ENCODE measurements at places on chromosomes 5 and 9.

DNA sequence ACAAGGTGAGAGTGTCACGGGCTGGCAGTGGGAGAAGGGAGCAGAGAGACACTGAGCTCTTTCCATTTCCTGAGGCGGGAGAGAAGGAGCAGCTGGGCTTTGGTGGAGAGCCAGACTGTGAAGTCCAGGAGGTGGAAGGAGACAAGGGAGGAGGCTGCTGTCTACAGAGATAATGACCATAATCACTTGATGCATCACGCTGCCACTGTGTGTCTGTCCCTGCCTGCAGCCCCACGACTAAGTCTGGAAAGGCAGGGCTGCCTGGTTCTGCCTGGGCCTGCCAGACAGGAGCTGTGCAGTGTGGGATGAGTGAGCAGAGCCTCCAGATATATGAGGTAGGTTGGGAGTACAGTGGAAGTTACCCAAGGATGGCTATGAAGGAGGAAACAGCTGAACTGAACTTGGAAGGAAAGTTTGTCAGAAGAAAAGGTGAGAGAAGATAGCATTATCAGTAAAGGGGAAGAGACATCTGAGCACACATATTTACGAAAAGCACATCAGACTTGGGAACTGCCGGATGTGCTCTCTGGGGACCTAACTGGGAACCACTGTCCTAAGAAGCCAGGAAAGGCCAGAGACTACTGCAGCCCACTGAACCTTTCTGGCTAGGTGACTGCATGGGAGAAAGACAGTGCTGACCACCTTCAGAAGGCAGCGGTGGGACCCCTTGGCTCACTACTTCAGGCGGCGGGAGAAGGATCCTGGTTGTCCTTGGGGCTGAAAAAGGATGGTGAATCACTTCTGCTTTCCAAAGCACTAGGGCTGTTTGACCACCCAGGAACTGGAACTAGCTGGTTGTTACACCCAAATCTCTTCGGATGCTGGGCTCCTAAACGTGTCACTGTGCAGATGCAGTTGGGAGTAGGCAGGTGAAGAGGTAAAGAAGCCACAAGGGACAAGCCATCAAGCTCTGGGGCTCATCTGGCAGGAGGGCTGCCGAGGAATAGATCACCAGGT, 12.8 kb upstream of the DDX41 start:
- no peak for DNase-seq

GRCh38 chr9:75087289-75087823, 599 bp downstream of the NMRK1 start:
- DNase-seq: no peak

DNA sequence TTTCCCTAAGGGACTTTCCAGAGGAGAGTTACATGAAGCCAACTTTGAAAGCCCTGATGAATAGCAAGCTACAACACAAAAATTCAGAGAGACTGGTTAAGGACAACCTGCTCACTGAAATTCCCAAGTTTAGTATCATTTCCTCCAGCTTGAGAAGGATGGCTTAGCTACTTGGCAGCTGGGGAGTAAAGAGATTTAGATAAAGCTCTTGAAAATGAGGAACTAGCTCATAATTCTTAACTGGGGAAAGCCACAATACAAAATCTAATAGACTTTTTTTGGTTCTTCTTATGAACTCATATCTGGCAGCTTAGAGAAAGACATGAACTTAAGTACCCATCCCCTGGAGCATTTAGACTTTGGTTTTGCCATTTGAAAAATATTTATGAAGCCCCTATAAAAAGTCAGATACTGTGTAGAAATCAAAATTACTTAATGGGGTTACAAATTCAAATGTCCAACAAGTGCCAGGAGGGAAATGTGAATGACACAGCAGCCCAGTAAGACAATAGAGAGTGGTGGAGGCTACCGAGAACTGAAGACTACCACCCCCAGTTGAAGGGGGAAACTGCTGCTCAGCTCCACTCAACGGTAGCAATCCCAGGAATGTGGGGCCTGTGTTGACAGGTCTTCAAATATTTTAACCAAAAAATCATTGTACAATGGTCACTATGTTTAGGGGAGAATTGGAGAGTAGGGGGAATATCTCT, 79.4 kb upstream of the ADRB2 start:
- DNase-seq: no peak

- no peak for DNase-seq
These were observed 209.5 kb upstream of the S1PR3 start for GRCh38 chr9:88781628-88782391.

- DNase-seq: no peak
These were observed 105.9 kb downstream of the GIN1 start for GRCh38 chr5:103013933-103014552.

DNA sequence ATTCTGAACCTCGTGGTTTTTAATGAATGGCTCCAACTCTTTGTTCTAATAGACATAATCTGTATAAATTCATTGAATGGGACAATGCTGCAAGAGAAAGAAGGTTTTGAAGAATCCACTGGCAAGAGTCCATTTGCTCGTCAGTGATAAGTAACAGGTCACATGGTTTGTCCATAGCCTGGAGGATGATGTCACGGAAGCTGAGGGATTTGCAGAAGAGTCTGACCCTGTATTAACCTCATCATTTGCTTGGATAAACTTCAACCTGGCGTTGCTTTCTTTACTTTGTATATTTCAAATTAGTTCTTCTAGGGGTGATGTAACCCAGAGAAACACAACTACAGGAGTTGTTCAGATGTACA, 197.4 kb downstream of the GAS1 start:
- DNase-seq: no peak

DNA sequence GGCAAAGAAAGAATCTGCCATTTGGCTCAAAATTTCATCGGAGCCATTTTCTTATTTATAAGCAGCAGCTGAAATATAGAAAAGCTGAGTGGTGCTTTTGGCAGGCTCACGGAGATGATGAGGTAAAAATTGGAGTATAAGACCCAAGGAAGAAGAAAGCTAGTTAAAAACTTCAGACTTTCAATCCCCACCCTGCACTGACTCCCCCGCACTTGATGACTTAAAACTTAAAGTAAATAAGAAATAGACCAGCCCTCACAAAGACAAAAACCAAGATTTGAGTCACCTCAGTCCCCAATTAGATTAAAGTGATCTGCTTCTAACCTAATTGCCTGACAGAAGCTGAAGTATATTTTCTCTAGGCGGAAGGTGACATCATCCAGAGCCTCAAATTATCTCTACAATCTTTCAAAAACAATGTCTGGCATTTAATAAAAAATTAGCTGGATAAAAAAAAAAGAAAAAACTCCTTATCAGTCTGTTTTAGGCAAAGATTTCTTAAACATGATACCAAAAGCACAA, 124.0 kb upstream of the PJA2 start:
- no peak for DNase-seq

- DNase-seq: no peak
These were observed 25.6 kb upstream of the GCNT1 start for GRCh38 chr9:76433406-76433805.

DNA sequence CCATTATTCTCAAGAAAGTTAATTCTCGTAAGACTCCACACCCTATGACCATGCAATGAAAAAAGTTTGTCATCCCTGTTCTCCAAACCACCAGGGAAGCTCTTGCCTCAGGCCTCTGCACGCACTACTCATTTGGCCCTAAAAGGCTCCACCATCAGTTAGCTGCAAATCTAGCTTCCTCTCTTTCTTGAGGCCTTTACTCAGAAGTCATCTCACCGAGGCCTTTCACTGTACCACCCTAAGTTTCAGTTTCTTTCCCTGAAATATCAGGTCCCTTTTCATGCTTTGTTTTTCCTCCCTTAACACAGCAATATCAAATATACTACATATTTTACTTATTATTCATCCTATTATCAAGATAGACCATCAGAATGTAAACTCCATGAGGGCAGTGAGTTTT, 39.1 kb downstream of the OXCT1 start:
- DNase-seq: no peak

DNA sequence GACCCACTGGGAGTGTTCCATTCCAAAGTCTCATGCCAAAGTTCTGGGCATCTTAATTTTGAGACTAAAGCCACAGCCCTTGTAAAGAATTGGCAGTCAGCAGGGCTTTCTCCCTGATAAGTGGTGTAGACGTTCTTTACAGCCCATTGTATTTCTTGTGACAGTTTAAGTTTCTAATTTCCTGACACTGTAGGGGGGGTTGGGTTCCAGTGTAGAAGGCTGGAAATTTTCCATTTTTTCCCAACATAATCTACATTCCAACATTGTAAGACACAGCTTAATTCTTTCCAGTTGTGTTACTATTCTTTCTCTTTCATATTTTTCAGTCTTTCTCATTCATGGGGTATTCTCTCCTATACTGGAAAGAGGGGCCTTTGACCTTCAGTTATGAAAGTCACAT, 121.1 kb downstream of the FBXL7 start:
- no peak for DNase-seq

DNA sequence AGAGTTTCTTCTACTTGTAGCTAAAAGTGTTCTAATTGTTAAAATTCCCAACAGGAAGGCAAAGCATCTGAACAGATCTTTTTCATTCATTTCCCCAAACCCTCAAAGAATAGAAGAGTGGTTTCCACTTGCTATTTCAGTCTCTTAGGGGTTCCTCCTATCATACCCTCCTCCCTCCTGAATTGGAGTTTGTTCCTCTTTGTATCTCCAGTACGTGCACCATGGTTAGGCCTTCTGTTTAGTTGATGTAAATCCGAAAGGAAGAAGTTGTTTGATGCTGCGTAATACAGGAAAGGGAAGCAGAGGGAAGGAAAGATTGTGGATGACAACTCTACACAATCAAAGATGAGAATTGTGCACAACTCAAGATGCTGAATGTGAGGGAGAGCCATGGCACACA, 303.6 kb downstream of the PIK3R1 start:
- no peak for DNase-seq

GRCh38 chr5:8209500-8209899, 340.6 kb downstream of the MTRR start:
- DNase-seq: no peak

DNA sequence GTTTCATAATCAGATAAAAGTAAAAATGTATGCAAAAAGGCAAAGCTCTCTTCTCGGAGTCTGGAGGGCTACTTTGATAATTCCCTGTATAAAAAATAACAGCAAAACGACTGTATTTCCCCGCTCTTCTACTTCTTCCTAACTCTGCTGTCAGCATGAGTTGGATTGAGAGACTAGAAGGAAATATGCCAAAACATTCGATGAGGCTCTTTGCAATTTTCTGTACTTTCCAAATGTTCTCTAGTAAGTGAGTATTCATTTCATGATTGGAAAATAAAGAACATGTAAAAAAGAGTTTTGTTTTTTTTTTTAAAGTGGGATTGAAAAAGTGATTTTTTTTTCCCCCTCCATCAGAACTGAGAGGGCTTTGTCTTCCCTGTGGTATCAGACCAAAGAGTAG, 677.5 kb downstream of the ACTL7B start:
- DNase-seq: no peak

GRCh38 chr5:2724031-2724581, 27.4 kb downstream of the IRX2 start:
- DNase-seq: no peak

DNA sequence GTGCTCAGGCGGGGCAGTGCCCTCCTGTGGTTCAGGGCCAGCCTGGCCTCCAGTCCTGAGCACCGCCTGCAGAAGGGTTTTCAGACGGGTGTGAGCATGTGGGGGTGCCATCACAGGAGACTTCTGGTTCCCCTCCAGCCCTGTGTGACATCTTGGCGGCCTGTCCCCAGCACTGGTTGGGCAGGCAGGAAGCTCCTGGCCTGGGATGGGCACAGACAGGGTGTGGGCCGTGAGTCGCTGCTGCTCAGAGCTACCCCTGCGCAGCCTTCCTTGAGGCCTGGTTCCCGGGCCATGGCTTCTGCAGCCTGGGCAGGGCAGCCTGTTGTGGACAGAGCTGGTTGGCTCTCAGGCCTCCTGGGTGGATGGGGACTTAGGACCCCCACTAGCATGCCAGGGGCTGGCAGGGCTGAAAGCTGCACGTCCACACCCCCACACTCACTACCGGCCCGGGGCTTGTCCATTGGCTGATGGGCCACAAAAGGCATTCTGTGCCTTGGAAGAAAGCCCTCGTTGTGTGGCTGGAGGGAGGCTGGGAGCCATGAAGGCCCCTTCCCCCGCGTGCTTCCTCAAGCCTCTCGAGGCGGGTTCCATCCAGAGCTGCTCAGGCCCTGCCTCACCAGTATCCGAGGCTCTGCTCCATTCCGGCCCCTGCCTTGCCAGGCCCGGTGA, 58.7 kb downstream of the RXRA start:
- no peak for DNase-seq

DNA sequence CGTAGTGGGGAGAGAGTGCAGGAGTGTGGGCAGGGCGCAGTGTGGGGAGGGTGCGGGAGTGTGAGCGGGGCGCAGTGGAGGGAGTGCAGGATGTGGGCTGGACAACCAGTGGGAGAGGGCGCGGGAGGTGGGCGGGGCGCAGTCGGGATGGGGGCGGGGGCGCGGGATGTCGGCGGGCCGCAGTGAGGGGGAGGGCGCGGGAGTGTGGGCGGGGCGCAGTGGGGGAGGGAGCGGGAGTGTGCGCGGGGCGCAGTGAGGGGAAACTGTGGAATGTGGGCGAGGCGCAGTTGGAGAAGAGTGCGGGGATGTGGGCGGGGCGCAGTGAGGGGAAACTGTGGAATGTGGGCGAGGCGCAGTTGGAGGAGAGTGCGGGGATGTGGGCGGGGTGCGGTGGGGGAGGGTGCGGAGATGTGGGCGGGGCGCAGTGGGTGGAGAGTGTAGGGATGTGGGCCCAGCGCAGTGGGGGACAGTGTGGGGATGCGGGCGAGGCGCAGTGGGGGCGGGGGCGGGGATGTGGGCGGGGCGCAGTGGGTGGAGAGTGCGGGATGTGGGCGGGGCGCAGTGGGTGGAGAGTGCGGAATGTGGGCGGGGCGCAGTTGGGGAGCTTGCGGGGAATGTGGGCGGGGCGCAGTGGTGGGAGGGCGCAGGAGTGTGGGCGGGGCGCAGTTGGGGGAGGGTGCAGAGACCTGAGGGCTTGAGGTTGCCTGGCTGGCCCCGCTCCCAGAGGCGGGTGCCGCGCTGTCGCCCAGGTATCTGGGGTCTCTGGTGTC, at the start of gene NXNL2:
NXNL2 (plus strand) TSS at position 723 of the 770 bp plus-strand sequence. CDS start 257 bp downstream, outside the sequence.
- no peak for DNase-seq

GRCh38 chr5:63958654-63959053, 3.6 kb downstream of the HTR1A start:
- DNase-seq: no peak

DNA sequence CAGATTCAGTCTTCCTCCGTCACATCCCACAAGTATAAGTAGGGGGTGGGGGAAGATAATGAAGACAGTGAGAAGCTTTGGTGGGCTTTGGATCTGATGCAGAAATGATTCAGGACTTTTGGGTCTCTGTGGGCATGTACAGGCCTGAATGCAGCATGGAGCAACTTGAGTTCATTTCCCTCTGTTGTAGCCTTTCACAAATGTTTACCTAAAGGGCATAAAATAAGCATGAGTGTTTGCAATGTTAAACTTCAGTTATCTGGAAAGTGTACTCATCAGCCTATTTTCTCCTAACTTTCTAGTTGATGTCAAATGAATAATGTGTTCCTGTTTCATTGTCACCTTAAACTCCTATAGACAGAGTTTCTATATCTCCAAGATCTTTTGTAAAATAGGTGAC, 39.3 kb downstream of the GARNL3 start:
- no peak for DNase-seq
